ENCODE measurements at places on chromosomes 12 and 14. TPM values are rescaled to one million over a fixed set of nuclear protein-coding genes. Genes with fewer than 3 reads are reported as not detected.

DNA sequence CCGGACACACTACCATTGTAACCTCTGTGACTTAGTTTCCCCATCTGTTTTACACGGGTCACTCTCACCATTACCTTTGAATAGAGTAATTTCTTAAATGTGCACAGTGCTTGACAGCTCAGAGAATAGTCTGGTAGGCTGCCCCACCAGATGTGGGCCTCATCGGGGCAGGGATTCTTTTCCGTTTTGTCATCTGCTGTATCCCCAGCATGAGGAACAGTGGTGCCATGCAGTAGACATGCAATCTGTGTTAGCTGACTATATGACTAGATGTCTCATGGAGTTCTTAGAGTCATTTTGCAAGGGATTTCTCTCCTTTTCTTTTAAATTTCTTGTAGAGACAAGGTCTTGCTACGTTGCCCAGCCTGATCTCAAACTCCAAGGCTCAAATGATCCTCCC, 44.9 kb upstream of the PLEKHG3 start:
- DNase-seq: no peak

Gene ZNF839
- 13.7 TPM for polyA plus RNA-seq

DNA sequence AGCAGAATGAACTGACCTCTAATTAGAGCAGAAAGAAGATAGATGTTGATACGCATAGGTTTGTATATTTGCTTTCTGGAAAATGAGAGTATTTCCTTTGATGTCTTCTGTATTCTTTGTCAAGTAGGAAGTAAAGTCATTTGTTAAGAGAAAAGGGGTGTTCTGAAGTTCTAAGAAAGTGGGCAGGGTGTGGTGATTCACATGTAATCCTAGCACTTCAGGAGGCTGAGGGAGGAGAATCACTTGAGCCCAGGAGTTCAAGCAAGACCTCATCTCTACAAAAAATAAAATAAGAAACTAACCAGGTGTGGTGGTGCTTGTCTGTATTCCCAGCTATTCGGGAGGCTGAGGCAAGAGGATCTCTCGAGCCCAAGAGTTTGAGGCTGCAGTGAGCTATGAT, 2.8 kb downstream of the RHNO1 start:
- DNase-seq: no peak

DNA sequence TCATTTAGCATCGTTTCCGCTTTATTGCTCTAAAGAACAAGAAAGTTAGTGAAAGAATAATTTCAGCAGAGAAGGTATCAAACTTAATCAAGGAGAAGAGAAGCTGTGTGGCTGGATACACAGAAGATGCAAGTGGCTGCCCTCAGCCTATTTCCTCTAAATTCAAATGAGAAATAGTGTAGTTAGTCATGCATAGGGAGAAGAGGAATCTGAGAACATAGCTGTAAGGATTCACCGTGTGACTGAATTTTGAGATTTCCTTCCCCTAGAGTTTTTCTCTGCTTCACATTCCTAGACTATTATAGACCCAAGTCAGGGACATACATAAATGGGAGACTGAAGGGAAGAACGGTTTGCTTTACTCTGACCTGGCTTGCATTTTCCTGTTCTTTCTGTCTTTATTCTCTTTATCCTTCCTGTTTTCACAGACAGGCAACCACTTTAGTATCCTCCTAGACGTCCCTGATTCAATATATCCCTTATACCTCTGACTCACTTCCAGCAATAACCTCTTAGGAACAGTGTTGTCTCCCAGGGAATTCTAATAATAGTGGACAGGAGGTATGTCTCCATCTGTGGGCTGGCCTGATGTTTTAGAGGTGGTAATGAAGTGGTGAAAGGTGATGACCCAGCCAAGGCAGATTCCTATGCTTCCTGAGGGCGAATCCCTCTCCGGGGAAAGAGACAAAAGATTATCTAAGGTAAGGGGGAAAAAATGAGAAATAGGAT, 7.0 kb downstream of the RNASE10 start:
- no peak for DNase-seq

Gene SDSL
- 18.2 TPM for polyA plus RNA-seq

DNA sequence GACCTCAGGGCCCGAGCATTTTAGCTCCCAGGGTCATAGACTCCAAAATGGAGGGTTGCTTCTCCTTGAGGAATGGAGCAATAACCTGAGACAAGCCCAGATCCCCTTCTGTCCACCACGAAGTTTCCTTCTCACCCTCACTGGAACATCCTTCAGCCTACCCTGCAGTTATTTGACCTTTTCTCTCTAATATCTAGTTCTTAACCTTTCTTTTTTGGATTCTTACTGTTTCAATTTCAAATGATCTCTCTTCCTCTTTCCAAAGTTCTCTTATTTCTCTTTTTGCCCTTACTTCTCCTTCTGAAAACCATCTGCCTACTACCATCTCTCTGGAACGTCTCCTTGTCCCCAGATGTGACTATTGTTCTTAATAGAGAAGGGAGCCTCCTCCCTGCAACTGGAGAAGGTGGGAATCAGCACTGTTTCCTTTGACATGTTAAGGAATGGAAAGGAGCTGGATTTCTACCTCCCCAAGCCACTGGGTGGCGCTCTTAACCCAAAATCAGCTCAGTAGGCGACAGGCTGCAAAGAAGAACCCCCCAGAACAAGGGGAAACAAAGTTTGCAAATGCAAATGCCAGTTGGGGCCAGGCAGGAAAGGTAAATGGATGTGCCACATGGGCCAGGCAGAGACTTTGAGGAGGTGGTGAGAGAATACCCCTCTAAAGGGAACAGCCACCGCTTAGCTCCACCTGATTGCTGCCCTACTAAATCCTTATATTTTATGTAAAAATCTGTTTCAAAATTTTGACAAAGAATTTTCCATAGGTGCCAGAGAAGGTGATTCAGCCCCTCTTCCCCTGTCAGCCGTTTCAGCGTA, 22.4 kb upstream of the PDE1B start:
- DNase-seq: peak; percentile 56

DNA sequence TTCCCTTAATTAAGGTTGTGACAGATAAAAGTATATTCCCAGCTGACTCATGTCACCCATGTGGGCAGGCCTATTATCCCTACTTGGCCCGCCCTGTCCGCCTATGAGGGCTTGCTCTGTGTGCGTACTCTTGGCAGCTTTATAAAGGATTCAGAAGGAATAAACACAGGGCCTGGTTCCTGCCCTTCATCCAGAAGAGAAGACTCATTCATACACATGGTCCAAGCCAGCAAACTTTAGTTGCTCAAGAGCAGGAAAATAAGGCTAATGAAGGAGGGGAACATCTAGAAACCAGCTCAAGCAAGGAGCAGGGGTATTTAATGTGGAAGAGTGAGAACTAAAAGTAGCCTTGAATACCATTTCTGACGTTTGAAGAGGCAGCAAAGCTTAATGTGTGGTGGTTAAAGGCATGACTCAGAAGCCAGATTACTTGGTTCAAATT, 141.9 kb downstream of the CRADD start:
- DNase-seq: peak; percentile 62

DNA sequence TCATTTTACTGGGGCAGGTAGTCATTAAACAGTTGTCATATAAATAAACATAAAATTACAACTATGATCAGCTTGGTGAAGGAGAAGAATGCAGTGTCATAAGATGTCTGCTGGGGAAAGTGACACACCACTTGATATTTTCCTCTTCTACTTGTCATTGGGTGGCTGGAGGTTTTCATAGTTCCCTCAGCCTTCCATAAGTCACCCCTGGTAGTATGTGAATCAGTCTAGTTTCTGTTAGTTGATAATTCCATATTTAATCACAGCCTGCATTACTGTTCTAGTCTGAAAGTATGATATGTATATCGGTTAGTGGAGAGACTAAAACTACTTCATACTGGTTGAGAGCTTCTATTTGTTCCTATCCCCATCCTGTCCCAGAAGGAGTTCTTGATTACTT, 38.2 kb downstream of the PLEKHA5 start:
- no peak for DNase-seq

GRCh38 chr12:46103559-46104383, 113.4 kb upstream of the SCAF11 start:
- DNase-seq: no peak

DNA sequence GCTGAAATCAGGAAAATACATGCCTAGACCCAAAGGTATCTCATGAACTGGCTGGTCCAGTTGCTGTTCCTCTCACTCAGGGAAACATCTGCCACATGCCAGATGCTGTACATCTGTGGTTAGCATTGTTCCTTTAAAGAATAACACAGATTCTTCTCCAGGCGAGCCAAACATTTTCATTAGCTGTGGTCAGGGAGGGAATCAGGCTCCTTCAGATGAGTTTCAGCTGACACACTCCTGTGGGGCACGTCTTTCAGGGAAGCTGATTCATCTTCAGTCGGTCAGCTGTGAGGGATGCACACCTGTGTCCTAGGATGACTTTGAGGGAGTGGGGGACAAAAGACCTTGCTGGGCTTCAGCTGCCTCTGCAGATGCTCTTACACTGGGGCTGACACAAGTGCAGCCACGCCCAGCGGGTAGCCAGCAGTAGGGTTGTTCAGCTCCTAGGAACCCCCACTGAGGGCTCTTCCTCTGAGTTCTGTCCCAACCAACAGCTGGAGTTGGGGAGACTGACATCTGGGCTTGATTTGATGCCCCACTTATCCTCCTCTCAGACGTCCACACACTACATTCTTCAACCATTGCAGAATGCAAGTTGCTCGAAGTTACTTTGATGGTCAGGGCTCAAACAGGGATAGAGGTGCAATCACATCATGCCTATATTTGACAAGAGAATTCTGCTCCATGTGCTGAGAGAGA, 155.0 kb downstream of the NUAK1 start:
- no peak for DNase-seq

DNA sequence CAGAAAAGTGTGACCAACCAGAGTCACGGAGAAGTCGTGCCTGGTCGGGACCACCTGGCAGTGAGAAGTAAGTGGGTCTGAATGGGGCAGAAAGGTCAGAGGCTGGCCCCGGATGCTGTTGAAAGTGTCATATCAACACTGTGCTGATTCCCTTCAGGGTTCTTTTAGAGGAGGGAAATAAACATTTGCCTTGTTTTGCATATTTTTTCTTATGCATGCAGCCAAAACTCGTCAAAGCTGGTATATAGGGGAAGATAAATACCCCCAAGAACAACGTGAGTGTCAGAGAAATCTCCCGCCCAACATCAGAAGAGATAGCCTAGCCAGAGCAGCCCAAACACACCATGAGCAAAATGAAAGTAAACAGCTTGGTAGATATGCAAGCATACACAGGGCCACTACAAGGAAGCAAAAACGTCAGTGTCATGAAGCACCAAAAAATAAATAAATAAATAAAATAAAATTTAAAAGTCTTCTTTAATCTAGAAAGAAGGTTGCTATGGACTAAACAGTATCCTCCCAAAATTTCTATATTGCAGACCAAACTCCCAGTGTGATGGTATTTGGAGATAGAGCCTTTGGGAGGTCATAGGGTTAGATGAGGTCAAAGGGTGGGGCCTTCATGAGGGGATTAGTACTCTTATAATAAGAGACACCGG, 22.1 kb downstream of the EIF5 start:
- no peak for DNase-seq

GRCh38 chr12:98635657-98636323, 8.8 kb downstream of the IKBIP start:
- DNase-seq: no peak

Gene MYF5
- 0.18 TPM for polyA plus RNA-seq

Gene GPX2
- 1.1 TPM for polyA plus RNA-seq

GRCh38 chr14:99401211-99401610, 79.4 kb downstream of the SETD3 start:
- no peak for DNase-seq

- DNase-seq: no peak
These were observed 7.0 kb upstream of the B4GALNT3 start for GRCh38 chr12:452667-453210.

- DNase-seq: no peak
These were observed 51.3 kb upstream of the RERGL start for GRCh38 chr12:18141048-18141982.

GRCh38 chr14:105171004-105171673, 2.6 kb upstream of the JAG2 start:
- DNase-seq: no peak

- no peak for DNase-seq
These were observed 52.2 kb downstream of the CPM start for GRCh38 chr12:68880660-68881325.

GRCh38 chr12:82437744-82438143, 79.4 kb downstream of the METTL25 start:
- DNase-seq: no peak

Gene KLRD1
- 0.47 TPM for polyA plus RNA-seq

DNA sequence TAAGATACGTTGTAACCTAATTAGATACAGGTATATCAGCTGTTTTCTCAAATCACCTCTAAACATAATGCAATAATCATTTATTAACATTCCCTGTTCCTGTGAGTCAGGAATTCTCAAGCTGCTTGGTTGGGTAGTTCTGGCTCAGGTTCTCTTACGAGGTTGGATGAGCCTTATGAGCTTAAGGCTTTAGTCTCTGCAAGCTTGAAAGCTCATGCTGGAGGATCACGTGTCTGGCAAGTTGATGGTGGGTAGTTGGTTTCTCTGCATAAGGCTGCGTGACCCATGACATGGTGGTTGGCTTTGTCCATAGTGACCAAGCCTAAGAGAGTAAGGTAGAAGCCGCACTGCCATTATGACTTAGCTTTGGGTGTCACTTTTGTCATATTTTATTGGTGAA, 62.0 kb downstream of the PLEKHA5 start:
- DNase-seq: no peak

GRCh38 chr12:132036063-132036683, 86.4 kb downstream of the EP400 start:
- DNase-seq: no peak

Gene RARG
- polyA plus RNA-seq: 38.1 TPM

DNA sequence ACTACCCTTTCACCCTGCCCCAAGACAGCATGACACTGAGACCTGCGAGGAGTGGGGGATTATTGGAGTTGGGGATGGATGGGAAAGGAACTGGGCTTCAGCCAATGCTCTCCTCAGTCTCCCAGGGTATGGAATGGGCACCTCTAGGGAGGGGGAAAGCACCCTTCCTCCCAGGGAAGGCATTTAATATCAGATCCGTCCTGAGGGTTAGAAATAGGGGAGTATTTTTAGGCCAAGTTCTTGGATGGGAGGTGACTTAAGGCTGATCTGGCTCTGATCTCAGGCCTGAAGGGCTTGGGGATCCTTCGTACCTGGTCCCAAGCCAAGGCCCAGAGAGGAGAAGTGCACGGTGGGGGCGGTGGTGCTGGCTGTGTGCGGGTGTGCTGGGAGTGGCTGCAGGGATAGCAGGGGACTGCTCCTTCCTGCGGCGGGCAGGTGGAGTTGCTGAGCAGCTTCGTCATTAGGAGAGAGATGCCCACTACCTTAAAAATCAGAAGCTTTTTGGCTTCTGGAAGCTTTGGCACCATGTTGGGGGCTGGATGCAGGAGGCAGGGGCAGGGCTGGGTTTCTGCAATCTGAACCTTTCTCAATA, 7.0 kb upstream of the CEBPE start:
- DNase-seq: no peak

Gene C12orf50
- polyA plus RNA-seq: 0.82 TPM

GRCh38 chr14:65131301-65131701, 29.0 kb upstream of the MAX start:
- DNase-seq: no peak

DNA sequence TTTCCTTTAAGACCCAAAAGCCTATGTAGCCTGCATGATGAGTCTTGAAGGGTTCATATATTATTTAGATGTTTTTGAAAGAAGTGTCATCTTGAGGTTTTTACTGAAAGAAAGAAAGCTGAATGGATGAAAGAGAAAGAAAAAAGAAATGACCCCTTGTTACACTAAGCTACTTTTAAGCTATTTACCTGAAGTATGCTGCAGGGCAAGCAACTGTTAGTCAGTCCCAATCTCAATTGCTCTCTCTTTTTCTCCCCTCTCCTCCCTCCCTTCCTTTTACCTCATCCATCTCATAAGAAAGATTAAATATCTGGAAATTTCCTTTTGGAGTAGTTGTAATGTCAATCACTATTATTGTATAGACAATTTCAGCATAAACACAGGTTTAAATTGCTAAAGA, 512.4 kb downstream of the TMTC2 start:
- DNase-seq: no peak

Data from renal pelvis (tissue), 12 donors.